ENCODE measurements at places on chromosomes 7 and 10.

GRCh38 chr7:41336455-41336952, 366.4 kb downstream of the INHBA start:
- ATAC-seq: no peak

DNA sequence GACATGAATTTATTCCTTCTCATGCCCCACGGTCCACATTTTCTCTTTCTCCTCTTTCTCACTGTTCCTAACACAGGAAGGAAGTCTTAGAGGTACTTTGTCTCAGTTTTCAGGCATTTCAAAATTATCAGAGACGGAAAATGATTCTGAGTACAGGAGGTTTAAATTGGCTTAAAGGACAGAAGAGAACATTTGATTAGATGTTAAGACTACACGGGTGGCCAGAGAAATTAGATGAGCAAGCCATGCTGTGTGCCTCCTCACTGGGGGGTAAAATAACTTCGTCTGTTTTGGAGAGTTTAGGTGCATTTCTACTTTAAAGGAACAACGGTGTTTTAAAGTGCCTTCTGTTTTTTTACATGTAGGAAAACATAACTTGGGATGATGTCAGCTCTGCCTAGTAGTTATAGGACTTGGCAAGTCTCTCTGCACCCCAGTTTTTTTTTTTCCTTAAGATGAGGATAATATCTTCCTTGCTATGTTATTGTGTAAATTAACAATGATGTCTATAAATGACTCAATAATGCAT, 66.9 kb downstream of the MCMBP start:
- ATAC-seq: no peak

- no peak for ATAC-seq
These were observed 212.1 kb downstream of the GFRA1 start for GRCh38 chr10:116060864-116061263.

- ATAC-seq: peak; percentile 81
These were observed at the start of gene PAOX for GRCh38 chr10:133379152-133379800. Gene PAOX, plus strand, starts transcription at chr10:133379262. Its CDS starts 55 bp downstream, at chr10:133379317.

DNA sequence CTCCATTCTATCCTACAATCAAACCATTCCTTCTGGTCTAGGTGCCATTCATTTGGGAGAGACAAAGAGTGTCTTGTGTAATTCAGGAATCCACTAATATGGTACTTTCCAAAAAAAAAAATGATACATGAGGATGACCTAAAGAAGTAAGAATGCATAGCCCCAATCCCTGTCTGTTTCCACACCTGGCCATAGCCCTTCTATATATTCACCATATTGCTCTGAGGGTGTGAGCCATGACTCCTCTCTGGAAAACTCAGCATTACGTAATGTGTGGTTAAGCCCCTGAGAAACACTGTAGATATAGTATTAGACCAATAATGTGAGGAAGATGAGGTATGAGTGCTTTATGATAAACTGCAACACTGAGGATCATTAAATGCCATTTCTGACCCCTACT, 592.7 kb downstream of the INHBA start:
- ATAC-seq: no peak

DNA sequence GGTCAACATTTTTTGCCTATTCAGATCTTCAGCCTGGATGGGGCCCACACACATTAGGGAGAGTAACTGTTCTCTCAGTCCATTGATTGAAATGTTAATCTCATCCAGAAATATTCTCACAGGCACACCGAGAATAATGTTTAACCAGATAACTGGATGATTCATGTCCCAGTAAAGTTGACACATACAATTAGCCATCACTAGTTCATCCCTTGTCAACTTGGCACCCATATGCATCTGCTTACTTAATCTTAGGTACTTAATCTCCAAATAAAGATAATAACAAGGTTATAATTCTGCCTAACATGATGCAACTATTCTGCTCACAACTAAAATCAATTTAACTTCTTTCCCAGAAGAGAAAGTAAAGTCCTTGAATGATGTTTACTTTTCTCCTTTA, 502.6 kb downstream of the ADRA2A start:
- no peak for ATAC-seq

- no peak for ATAC-seq
These were observed 189.5 kb downstream of the ANKRD30A start for GRCh38 chr10:37314862-37315261.

- ATAC-seq: no peak
These were observed 41.2 kb downstream of the CYTH3 start for GRCh38 chr7:6231184-6231583.

- no peak for ATAC-seq
These were observed 273.1 kb downstream of the SEMA3D start for GRCh38 chr7:84913731-84914130.

DNA sequence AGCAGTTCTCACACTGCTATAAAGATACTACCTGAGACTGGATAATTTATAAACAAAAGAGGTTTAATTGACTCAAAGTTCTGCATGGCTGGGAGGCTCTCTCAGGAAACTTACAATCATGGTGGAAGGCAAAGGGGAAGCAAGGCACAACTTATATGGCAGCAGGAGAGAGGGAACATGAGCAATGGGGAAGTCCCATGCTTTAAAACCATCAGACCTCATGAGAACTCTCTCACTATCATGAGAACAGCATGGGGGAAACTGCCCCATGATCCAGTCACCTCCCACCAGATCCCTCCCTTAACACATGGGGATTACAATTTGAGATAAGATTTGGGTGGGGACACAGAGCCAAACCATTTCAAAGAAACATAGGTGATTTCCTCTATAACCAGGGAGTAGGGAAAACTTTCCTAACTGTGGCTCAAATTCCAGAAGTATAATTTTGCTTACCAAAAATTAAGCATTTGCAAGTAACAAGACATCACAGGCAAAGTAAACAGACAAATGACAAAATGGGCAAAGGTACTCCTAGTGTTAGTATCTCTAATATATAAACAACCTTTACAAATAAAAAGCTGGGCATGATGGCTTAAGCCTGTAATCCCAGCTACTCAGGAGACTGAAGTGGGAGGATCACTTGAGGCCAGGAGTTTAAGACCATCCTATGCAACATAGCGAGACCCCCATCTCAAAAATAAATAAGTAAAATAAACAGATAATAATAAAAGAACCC, 88.0 kb downstream of the KBTBD2 start:
- no peak for ATAC-seq

DNA sequence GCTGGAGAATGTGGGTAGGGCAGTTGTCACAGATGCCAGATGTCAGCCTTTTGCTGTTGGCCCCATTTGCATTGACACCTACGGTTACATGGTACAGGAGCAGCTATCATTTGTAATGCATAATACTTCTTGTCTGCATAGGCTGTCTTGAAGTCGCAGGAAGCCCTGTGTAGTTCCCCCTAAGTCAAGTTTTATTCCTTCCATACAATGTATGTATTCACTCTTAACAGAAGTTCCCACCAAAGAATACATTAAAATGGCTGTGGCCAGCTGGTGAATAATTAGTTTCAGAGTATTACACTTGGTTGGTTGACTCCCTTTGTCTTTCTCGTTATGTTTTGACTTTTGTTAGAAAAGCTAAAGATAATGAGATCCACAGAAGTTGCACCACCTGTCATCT, 1169.0 kb downstream of the REEP3 start:
- ATAC-seq: no peak

DNA sequence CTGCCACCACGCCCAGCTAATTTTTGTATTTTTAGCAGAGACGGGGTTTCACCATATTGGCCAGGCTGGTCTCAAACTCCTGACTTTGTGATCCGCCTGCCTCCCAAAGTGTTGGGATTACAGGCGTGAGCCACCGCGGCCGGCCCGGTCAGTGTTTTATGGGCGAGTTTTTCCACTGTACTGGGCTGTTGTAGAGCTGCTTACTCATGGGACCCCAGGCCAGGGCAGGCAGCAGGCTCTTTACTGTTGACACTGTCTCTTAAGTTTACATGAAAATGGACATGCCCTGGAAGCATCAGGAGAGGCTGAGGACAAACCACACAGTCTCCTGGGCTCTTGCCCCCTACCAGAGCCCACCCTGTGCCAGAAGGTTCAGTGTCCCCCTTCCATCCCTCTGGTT, 11.2 kb downstream of the NACAD start:
- no peak for ATAC-seq

DNA sequence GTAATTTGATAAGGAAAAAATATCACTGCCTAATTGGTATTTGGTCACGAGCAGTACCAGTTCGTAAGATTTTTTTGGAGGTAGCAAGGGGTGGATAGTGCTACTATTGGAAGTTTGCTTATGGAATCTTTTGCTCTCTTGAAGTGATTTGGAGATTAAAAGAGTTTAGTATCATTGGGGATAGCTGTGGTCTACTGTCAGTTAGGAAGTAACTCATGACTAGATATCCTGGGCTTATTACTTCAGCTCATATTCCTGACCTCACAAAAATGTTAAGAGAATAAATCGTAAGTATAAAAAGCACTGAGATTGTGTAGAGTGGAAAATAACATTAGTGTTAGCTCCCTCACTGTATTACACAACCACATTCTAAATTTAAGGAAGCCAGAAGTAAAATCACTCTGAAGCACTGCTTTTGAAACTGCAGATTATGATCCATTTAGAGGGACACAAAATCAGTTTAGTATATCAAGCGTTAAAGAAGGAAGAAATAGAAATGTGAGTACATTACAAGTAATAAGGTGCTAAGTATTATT, 22.6 kb downstream of the SGPL1 start:
- no peak for ATAC-seq

DNA sequence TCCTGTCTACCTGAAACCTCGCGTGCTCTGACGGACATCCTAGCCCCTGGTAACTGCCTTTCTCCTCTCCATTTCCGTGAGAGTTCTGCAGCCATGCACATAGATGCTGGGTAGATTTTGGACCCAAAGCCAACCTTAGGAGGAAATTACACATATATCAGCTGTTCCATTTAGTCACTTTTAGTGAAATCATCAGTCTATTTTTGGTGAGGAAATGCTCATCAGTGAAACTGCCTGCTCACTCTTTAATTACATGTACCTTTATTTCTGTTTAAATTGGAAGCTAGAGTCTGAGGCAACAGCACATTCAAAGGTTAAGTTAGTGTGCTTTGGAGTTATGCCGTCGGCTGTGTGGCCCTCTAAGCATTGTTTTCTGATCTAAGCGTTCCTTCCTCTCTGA, 231.3 kb downstream of the WDR37 start:
- ATAC-seq: no peak

GRCh38 chr7:134031835-134032617, 95.1 kb upstream of the LRGUK start:
- no peak for ATAC-seq
